ENCODE measurements at places on chromosomes 5 and 9.
A peak's percentile ranks its signal among the peaks of the same experiment; 100 is the strongest.

- no peak for DNase-seq
Measured at GRCh38 chr5:22985446-22985845, 132.3 kb upstream of the CDH12 start.

- DNase-seq, result no peak
Measured at GRCh38 chr5:10733426-10733825, 27.6 kb downstream of the DAP start.

- DNase-seq, result no peak
Measured at GRCh38 chr5:149975409-149975808, 14.9 kb downstream of the SLC26A2 start.

DNA sequence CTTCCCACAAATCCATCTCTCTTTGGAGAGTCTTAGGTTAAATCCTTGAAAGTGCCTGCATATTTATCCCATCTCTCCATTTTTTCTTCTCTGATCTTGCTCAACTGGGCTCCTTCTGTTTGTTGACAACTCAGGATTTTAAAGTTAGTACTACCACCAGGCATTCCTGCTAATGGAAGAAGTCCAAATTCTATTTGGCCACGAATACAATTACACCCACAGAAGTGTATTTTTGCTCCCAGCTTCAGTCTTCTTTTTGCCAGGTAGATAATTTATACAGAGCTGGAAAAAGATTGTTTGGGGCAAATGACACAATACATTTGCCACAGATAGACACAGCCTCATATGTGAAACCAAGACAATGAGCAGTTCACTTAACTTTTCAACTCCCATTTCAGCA, 74.8 kb downstream of the CETN3 start:
- no peak for DNase-seq

DNA sequence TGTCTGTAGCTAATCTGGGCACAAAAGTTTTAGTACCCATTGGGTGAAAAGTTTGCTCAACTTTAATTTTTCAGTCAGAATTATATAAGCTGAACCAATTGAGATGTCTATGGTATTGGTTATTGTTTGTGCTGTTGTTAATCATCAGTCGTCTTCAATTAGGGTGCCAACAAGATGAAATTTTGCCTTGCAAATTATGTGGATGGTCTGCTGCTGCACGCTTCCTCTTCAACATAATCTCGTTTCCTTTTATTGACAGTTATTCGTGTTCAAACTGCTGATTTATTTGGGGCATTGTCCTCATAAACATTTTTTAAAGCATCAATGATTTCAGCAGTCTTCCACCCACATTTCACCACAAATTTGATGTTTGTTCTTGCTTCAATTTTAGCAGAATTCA, 194.0 kb downstream of the HTR1A start:
- no peak for DNase-seq

DNA sequence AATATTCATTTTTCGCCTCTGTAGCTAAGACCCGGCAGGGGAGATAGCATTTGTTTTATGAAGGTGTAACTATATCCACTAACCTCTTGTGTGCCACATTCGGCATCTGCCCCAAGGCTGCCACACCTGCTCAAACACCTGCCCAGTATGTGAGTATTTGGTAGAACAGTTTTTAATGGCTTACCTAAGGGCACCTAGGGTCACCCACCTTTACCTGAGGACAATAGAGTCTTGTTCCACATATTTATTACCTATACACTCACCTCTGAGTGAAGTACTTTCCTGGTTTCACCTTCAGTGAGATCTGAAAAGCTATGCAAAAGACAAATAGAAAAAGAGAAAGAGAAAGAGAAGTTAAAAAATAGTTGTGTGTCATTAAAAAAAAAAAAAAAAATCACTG, 68.0 kb upstream of the PIP5K1B start:
- no peak for DNase-seq

DNA sequence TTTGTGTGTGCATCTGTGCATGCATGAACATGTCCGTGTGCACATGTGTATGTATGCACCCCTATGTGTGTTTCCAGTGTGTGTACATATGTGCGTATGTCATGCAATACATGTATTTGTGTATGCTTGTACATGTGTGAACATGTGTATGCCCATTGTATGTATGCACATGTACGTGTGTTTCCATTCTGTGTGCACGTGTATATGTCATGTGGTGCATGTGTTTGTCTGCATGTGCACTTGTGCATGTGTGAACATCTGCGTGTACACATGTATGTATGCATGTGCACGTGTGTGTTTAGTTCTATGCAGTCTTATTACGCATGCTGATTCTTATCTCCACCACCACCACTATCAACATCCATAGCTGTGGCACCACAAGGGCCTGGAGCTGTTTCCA, 403.5 kb upstream of the IRX4 start:
- no peak for DNase-seq

- DNase-seq, result peak; percentile 44
Measured at GRCh38 chr9:100087218-100087617, 11.6 kb downstream of the ERP44 start.

- DNase-seq, result no peak
Measured at GRCh38 chr9:33244137-33244784, 4.3 kb downstream of the SPINK4 start.

DNA sequence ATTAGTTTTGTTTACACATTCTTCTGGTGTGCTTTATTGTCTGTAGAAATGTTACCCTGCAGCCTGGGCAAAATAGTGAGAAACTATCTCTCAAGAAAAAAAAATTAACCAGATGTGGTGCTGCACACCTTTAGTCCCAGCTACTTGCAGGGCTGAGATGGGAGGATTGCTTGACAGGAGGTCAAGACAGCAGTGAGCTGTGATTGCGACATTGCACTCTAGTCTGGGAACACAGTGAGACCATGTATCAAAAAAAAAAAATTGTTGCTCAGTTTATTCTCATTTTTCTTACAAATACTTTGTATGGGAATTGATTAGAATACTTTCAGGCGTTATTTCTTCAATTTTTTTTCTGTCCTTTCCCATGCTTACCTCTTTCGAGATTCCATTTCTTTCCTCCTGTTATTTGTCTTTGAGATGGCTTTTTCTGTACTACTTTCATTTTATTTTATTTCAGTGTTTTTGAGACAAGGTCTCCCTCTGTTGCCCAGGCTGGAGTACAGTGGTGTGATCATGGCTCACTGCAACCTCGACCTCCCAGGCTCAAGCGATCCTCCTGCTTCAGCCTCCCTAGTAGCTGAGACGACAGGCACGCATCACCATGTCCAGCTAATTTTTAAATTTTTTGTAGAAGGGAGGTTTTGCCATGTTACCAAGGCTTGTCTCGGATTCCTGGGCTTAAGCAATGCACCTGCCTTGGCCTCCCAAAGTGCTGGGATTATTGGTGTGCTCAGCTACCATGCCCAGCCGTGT, 24.9 kb downstream of the TENT2 start:
- DNase-seq, result no peak

- no peak for DNase-seq
Measured at GRCh38 chr5:131749723-131750470, 46.9 kb downstream of the FNIP1 start.

DNA sequence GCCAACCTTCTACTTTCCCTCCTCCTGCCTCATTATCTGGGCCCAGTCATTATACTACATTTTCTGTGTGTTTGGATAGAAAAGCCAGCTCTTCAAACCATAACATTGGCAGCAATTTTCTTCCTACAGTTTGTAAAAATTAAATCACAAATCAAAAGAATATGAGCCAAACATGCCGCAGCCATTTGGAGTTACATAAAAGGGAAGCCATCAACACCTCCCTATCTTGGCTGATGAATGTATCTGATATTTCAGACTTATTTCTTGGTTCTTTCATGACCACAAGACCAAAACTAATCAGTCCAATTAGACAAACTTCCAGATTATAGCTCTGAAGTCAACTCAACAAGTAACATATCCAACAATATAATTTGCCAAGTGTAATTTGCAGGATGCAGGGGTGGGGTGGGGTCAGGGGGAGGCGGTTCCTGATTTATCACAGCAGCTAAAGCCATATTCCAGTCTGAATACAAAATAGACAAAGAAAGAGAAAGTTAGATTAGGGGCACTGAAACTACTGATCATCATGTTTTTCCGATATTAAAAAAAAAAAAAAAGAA, 89.4 kb upstream of the CNTLN start:
- DNase-seq, result no peak

DNA sequence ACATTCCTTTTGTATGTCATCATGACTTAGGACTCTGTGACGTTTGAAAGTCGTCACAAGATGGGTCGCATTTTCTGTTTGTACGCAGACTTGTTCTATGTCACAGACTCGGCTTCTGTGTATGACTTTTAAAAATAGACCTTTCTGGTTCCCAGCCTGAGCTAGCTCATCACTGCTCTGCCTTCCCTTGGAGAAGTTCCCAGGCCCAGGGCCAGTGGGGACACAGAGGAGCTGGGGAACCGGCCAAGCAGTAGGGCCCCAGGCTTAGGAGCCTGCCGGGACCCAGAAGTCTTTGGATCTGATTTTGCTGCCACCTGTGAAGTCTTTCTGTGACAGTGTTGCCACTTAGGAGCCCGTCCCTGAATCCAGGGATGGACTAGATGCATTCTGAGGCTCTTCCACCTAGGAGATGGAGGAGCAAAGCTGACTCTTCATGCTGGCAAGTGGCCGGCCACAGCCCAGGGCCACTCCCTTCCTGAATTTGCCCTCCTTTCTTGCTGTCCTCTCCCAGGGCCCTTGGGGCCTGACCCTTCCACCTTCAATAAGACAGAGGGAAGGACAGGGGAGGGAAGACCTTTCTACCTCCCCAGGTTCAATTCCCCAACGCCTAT, 18.1 kb upstream of the UBE2QL1 start:
- no peak for DNase-seq

DNA sequence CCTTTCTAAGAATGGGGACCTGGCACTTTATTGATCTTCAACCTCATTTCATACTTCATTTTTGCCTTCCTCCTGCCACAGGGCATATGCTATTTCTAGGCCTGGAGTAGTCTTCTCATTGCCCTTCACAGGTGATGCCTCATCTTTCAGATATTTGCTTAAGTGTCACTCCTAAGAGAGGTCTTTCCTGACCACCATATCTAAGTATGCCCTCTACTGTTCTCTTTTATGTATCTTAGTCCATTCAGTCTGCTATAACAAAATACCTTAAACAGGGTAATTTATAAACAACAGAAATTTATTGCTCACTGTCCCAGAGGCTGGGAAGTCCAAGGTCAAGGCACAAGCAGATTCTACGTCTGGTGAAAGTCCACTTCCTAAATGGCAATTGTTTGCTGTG, 99.1 kb downstream of the ADAMTS6 start:
- no peak for DNase-seq

GRCh38 chr5:40478766-40479165, 200.9 kb upstream of the PTGER4 start:
- no peak for DNase-seq

DNA sequence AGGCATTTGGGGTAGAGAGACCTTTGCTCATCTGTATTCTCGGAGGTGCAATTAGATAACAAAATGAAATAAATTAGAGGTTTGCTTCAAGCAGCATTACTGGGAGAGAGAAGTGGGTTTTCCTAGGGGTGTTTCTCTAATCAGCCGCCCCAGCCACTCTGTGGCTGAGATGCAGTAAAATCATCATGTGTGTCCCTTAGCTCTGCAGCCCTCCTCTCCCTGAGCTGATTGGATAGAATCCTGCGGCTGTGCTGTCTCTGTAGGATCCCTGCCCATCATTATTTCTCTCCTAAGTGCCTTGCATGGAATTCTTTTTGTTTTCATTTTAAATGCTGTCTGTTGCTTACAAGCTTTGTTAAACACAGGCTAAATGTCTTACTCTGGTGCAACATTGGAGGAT, 171.4 kb downstream of the SH3GL2 start:
- no peak for DNase-seq

DNA sequence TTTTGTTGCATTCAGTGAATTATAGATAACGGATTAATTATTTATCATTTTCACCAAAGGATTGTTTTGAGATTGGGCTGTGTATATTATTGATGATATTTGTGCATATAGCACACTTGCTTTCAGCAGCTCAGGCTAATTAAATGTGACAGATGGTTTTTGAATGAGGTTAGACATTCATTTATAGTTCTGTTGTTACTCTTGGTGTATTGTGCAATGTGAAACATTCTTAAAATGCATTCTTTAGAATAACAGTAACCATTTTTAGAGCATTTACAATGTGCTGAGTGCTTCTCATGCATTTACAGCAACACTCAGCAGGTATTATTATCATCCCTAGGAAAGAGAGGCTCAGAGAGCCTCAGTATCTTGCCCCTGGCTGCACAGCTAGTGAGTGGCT, 23.8 kb downstream of the NANS start:
- DNase-seq, result no peak

GRCh38 chr9:134303601-134304000, 22.7 kb upstream of the RXRA start:
- no peak for DNase-seq

- no peak for DNase-seq
Measured at GRCh38 chr9:124940521-124940893, 376 bp downstream of the GOLGA1 start.

DNA sequence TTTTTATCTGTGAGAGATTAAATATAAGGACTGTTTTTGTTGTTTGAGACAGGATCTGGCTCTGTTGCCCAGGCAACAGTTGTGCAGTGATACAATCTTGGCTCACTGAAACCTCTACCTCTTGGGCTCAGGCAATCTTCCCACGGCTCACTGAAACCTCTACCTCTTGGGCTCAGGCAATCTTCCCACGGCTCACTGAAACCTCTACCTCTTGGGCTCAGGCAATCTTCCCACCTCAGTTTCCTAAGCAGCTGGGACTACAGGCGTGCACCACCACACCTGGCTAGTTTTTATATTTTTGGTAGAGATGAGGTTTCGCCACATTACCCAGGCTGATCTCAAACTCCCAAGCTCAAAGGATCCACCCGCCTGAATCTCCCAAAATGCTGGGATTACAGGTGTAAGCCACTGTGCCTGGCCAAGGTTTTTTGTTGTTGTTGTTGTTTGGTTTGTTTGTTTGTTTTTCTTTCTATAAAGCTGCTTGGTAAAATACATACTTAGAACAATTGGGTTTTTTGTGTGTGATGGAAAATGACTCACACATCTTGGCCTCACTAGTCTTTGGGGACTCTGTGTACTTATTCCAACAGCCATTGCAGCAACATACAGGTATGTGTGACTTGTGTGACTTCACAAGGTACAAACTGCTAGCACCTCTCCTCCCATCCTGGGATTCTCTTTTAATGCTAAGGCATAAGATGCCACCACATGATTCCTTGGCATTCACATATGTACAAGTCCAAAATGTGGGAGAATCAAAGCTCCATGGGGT, 36.5 kb upstream of the RASA1 start:
- no peak for DNase-seq

DNA sequence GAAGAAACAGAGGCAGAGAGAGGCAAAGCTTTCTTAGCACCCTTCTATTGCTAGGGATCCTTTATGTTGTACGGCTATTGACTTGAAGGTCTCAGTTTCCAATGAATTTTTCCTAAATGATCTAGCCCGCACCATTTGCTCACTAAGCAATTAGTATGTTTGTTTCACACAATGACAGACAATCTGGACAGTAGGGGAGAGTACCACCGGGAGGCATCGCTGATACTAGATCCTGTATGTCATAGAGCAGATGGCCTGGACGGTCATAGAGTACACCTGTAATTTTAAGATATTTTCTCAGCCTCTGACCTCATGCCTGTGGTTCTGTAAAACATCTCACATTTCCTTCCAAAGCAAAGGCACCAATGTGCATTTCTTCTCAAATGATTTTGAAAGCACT, 194.3 kb downstream of the TLE4 start:
- no peak for DNase-seq
